ENCODE measurements at places on chromosomes 5 and 9. TPM values are rescaled to one million over a fixed set of nuclear protein-coding genes. Genes with fewer than 3 reads are reported as not detected.

The IDNK gene
- total RNA-seq: 5.1 TPM

The ADAMTS16 gene
- total RNA-seq: under 0.01 TPM

The GPX3 gene
- 10.9 TPM for total RNA-seq

The MYMK gene
- not detected for total RNA-seq

The CDH9 gene
- not detected for total RNA-seq

The SOHLH1 gene
- total RNA-seq: not detected

The ANKRD33B gene
- total RNA-seq: 2.3 TPM

The CXCL14 gene
- total RNA-seq: 0.06 TPM

The GPR151 gene
- total RNA-seq: not detected

The TBC1D2 gene
- 16.6 TPM for total RNA-seq

The CSF1R gene
- total RNA-seq: not detected

The INSL6 gene
- not detected for total RNA-seq

The AKNA gene
- total RNA-seq: 20.4 TPM

The GMCL2 gene
- not detected for total RNA-seq

The TRPM3 gene
- total RNA-seq: not detected

The SPATA31E1 gene
- not detected for total RNA-seq

The FSD1L gene
- total RNA-seq: 1.6 TPM

The NUTM2F gene
- total RNA-seq: not detected
